Vagina (tissue), 2 donors: ENCODE measurements at places on chromosomes 11 and 22. TPM values are rescaled to one million over a fixed set of nuclear protein-coding genes. Genes with fewer than 3 reads are reported as not detected.

GRCh38 chr11:45736424-45736823 lies 68.5 kb upstream of the SLC35C1 start:
- H3K4me3 ChIP-seq, result no peak overlapping the region
- H3K36me3 ChIP-seq, result no peaks in the 10 kb centered on the region
- H3K27ac ChIP-seq, result peak overlapping the region; percentile 54
- no peak for DNase-seq
- no peaks in the 10 kb centered on the region for H3K27me3 ChIP-seq
- H3K4me1 ChIP-seq, result peaks cover 5% of the 10 kb centered on the region

- H3K4me1 ChIP-seq, result no peaks in the 10 kb centered on the region
- no peaks in the 10 kb centered on the region for H3K27me3 ChIP-seq
- no peak for DNase-seq
- no peak overlapping the region for H3K4me3 ChIP-seq
Measured at GRCh38 chr11:46315033-46315738, 32.1 kb upstream of the DGKZ start.

DNA sequence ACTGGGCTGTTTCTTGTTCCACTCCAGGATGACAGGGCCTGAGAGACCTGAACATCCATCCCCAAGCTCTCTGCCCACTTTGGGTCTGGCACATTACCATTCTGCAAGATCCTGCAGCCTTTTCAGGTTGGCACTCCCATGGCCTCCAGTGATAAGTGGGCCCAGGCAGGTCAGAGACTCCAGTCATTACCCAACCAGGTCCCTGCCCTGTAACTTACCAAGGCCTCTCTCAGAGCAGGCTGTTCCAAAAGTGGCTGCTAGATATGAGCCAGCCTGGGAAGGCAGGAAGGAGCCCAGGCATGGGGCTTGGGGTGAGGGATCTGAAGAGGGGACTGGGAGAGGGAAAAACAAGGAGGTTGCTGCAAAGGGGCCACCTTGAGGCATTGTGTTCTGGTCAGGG lies 35.9 kb downstream of the KCNQ1OT1 start:
- H3K27ac ChIP-seq, result no peak overlapping the region
- peak; percentile 70 for DNase-seq
- H3K4me1 ChIP-seq, result no peaks in the 10 kb centered on the region
- H3K4me3 ChIP-seq, result no peak overlapping the region
- H3K36me3 ChIP-seq, result no peaks in the 10 kb centered on the region

GRCh38 chr11:76621868-76622267 lies 48.7 kb downstream of the LRRC32 start:
- no peak for DNase-seq
- H3K27me3 ChIP-seq, result no peaks in the 10 kb centered on the region
- H3K36me3 ChIP-seq, result no peaks in the 10 kb centered on the region
- H3K4me3 ChIP-seq, result no peak overlapping the region
- H3K4me1 ChIP-seq, result peaks cover 21% of the 10 kb centered on the region

- H3K36me3 ChIP-seq, result no peaks in the 10 kb centered on the region
- no peaks in the 10 kb centered on the region for H3K27me3 ChIP-seq
- DNase-seq, result no peak
- H3K27ac ChIP-seq, result no peak overlapping the region
- no peaks in the 10 kb centered on the region for H3K4me1 ChIP-seq
Measured at GRCh38 chr11:2843551-2843950, 42.0 kb downstream of the CDKN1C start.

GRCh38 chr22:37141971-37142370 lies 7.7 kb downstream of the IL2RB start:
- no peaks in the 10 kb centered on the region for H3K36me3 ChIP-seq
- H3K27ac ChIP-seq, result no peak overlapping the region
- no peak overlapping the region for H3K4me3 ChIP-seq

GRCh38 chr11:45655831-45656230 lies 9.6 kb downstream of the CHST1 start:
- no peaks in the 10 kb centered on the region for H3K27me3 ChIP-seq
- DNase-seq, result no peak
- no peak overlapping the region for H3K27ac ChIP-seq
- no peak overlapping the region for H3K4me3 ChIP-seq
- H3K4me1 ChIP-seq, result peaks cover 23% of the 10 kb centered on the region

DNA sequence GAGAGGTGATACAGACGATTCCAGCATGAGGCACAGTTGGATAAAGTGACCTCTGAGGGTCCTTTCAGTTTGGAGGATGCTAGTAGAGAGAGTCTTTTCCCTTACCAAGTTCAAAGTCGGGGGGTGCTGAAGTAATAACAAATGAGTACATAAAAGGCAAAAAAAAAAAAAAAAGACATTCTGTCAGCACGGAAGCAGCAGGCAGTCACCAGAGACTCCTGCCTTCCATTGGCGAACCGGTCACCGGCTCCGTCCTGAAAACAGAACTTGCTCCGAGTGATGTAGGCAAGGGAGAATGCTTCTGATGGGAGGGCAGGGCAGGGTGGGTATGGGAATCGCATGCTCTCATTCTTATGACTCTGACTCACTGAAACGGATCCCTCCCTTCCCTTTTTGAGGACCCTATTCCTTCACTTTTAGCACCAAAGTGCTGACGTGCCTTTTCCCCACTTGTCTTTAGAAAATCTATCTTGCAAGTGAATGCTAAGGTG lies 65.9 kb downstream of the PRR5L start:
- peaks cover 48% of the 10 kb centered on the region for H3K4me1 ChIP-seq
- no peaks in the 10 kb centered on the region for H3K27me3 ChIP-seq
- H3K27ac ChIP-seq, result peak overlapping the region; percentile 75
- no peaks in the 10 kb centered on the region for H3K36me3 ChIP-seq
- no peak for DNase-seq

DNA sequence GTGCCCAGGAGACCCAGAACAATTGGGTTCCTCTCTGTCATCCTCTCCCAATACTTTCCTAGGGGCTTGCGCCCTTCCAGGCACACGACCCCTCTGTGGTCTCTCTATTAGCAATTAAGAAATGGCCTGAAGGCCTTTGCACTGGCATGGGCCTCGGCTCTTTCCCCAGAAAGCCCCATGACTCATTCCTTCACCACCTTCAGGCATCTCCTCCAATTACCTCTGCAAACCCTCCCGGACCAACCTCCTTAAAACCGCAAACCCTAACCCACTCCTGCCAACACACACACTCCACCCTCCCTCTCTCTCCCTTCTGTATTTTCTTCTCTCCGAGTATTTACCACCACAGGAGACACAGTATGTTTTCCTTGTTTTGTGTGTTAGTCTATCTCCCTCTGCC lies 36.7 kb downstream of the LARGE1 start:
- DNase-seq, result no peak
- peaks cover 7% of the 10 kb centered on the region for H3K4me1 ChIP-seq
- H3K27me3 ChIP-seq, result no peaks in the 10 kb centered on the region
- no peak overlapping the region for H3K27ac ChIP-seq

DNA sequence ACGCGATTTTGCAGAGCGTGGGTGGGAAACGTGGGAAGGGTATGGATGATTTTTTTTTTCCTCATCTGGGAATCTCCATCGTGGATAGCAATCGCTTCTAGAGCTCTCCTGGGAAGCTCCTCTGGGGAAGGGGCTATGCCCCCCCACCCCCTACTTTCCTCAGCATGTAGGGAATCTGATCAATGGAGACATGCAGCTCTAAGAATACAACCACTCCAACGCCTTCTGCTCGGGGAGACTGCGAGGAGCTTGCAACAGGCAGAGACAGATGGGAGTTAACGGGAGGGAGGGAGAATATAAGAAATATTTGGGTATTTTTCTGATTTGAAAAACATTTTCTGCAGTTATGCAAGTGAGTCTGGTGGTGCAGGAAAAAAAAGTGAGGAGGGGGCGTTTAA lies 104.6 kb upstream of the HSD17B12 start:
- no peak overlapping the region for H3K27ac ChIP-seq
- no peaks in the 10 kb centered on the region for H3K36me3 ChIP-seq
- peaks cover 20% of the 10 kb centered on the region for H3K27me3 ChIP-seq
- peak overlapping the region; percentile 16 for H3K4me3 ChIP-seq

GRCh38 chr11:13782390-13783075 lies 114.1 kb downstream of the FAR1 start:
- no peaks in the 10 kb centered on the region for H3K27me3 ChIP-seq
- H3K27ac ChIP-seq, result no peak overlapping the region
- no peaks in the 10 kb centered on the region for H3K4me1 ChIP-seq
- H3K36me3 ChIP-seq, result no peaks in the 10 kb centered on the region
- no peak overlapping the region for H3K4me3 ChIP-seq
- DNase-seq, result no peak

DNA sequence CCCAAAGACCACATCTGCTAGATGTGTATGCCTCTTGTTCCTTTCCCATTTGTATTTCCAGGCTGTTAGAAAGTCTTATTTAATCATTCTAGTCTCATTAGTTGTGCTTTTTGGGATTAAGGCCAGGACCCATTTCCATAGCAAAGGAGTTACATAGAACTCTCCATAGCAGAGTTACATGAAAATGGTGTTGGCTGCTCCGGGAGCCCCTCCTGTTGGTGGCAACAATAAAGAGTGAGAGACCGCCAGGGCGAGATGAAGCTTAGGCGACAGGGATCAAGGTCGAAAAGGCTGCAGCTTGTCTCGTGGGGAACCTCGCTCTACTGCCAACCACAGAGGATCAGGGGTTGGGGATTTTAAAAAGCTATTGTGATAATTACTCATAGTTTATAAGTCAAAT lies 58.3 kb downstream of the GRIK4 start:
- no peak for DNase-seq
- H3K27ac ChIP-seq, result no peak overlapping the region
- no peaks in the 10 kb centered on the region for H3K36me3 ChIP-seq
- H3K4me1 ChIP-seq, result peaks cover 7% of the 10 kb centered on the region

DNA sequence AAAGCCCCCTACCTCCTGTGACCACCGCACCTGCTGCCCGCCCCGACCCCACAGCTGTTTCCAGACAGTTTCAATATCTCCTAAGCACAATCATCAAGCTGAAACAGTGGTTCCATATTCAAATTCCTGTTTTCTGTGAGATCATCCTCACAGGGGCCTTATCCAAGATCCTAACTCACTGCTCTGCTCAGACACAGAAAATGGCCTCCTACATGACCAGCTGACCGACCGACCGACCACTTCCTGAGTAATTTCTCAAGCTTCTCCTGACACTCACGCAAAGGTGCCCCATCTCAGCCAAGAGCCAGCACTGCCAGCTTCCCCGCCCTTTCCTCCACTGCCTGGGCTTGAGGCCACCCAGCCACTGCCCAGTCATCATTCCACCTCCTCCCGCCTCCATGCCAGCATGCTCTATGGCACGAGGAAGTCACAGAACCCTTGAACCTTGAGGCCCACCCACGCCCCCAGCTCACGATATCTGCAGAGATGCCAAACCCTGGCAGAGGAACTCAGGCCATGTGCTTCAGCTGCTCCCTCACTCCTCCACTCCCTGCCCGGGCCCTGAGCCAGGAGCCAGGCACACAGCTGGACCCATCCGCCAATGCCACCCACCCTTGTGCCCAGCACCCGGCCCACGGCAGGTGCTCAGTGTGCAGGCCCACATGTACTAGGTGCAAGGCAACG lies 14.0 kb downstream of the KIAA0930 start:
- no peak for DNase-seq
- H3K36me3 ChIP-seq, result no peaks in the 10 kb centered on the region
- no peak overlapping the region for H3K4me3 ChIP-seq
- H3K27ac ChIP-seq, result peak overlapping the region; percentile 53

DNA sequence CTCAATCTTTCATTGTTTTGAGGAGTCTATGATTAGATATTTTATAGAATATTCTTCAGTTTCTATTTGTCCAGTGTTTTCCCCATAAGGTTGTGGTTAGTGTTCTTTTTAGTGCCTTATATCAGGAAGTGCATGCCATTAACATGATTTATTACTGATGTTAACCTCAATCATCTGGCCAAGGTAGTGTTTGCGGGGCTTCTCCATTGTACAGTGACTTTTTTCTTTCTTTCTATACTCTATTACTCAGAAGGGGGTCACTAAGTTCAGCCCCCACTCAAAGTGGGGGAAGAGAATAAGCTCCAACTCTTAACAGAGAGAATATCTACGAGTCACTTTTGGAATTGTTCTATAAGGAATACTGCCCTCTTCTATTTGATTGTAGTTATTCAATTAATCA lies 415.8 kb downstream of the DYNC2H1 start:
- DNase-seq, result no peak
- no peaks in the 10 kb centered on the region for H3K4me1 ChIP-seq
- H3K27ac ChIP-seq, result no peak overlapping the region
- H3K4me3 ChIP-seq, result no peak overlapping the region

GRCh38 chr11:94877443-94878200 lies 95.7 kb downstream of the CWC15 start:
- H3K4me3 ChIP-seq, result no peak overlapping the region
- peak overlapping the region; percentile 80 for H3K27ac ChIP-seq

DNA sequence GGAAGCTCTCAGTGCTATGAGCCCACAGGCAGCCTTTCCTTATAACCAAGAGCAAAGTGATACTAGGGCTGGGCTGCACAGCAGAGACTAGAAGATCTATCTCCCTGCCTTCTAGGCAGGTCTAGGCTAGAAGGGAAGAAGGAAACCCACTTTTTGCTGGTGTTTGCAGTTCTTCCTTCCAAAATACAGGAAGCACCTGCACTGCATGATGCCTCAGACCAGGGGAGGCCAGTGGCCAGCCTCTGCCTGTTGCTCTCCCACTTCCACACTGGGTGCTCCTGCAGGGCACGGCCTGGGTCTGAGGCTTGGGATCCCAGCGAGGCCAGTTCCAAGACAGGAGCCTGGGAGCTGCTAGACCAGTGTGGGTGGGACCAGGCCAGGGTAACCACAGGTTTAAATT lies 6.0 kb upstream of the UCP3 start:
- no peaks in the 10 kb centered on the region for H3K36me3 ChIP-seq
- peaks cover 14% of the 10 kb centered on the region for H3K4me1 ChIP-seq
- no peak overlapping the region for H3K4me3 ChIP-seq
- no peaks in the 10 kb centered on the region for H3K27me3 ChIP-seq
- DNase-seq, result no peak
- no peak overlapping the region for H3K27ac ChIP-seq

DNA sequence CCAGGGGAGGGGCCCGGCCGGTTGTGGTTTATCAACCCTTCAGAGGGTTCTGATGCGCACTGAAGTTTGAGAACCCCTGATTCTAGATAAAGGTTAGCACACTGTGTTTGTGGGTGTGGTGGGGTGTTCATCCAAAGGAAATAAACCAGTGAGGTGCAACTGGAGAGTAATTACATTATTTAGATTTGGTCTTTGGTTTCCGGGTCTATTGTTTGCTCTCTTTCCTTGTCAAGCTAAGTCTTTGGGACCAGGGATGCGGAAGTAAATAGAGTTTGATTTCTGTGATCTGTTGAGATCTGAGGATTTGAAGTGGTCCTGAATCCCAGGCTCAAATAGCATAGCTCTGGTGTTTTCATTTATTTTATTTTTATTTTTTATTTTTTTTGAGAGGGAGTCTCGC lies 50.5 kb upstream of the CLMP start:
- H3K27me3 ChIP-seq, result no peaks in the 10 kb centered on the region
- H3K4me3 ChIP-seq, result no peak overlapping the region
- no peaks in the 10 kb centered on the region for H3K4me1 ChIP-seq
- no peaks in the 10 kb centered on the region for H3K36me3 ChIP-seq

Gene SYT8
- total RNA-seq, result 1.2 TPM

Gene STK33
- total RNA-seq, result 11.5 TPM

Gene ATF4
- total RNA-seq, result 246 TPM

Gene CCDC81
- total RNA-seq, result not detected

Gene OR2AG2
- total RNA-seq, result not detected

Gene TRIM6
- total RNA-seq, result 3.9 TPM
